ENCODE measurements at places on chromosomes 5 and 9. TPM values are rescaled to one million over a fixed set of nuclear protein-coding genes. Genes with fewer than 3 reads are reported as not detected.

Gene PCDHGB3
- 1.1 TPM for total RNA-seq

Gene ANKRD20A1
- not detected for total RNA-seq

Gene RNF130
- total RNA-seq, result 38.4 TPM

Gene PCDHA4
- total RNA-seq, result under 0.01 TPM

Gene LECT2
- total RNA-seq, result not detected

GRCh38 chr5:31459594-31459993 is 72.3 kb downstream of the DROSHA start:
- DNase-seq, result no peak

DNA sequence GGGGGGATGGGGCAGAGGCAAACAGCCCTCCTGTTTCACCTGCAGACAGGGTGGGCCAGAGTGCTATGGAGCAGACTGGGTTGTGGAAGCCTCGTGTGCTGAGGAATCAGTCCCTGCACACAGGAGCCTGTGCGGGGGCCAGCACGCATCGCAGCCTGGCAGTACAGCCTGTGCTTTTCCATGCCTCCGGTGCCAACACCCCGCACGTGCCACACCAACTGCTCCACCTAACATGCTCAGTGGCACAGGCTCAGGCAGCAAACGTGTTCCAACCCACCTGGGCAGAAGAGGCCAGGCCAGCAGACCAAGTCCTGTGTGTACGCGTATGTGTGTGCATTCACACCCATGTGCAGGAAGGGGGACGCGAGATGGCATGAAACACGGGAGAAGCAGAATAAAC is 37.4 kb upstream of the FBXW11 start:
- DNase-seq, result no peak

GRCh38 chr9:437066-437465 is 222.4 kb downstream of the DOCK8 start:
- DNase-seq, result no peak

DNA sequence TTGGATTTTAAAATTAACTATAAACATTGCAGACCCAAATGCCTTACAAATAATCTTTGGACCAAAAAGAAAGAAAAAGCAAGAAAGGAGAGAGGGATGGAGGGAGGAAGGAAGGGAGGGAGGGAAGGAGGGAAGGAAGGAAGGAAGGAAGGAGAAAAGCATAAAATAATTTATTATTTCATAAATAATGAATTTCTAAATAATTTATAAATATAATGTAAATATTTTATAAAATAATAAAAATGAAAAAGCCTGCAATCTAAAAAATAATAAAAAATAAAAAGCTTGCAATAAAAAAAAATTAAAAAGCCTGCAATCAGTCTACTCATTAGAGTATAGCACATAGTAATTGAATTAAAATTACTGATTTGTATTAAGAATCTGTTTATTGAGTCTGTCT is 614.3 kb downstream of the ISL1 start:
- no peak for DNase-seq

DNA sequence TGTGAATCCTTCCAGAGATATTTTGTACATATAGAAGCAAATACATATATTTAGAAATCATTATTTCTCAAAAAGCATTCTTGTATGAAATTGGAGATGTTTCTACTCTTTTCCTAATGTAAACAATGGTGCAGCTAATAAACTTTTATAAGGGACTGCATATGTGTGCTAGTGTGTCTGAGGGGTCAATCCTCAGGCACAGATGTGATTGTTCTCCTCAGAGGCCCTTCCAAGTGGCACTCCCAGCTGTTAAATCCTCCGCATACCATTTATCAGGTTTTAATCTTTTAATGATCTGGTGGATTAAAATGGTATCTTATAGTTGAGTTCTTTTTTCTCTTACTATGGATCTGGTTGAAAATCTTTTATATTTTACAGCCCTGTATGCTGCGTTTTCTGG is 5.6 kb upstream of the OMD start:
- DNase-seq, result no peak

GRCh38 chr9:108439947-108440346 is 415.8 kb downstream of the ACTL7B start:
- DNase-seq, result peak; percentile 57

DNA sequence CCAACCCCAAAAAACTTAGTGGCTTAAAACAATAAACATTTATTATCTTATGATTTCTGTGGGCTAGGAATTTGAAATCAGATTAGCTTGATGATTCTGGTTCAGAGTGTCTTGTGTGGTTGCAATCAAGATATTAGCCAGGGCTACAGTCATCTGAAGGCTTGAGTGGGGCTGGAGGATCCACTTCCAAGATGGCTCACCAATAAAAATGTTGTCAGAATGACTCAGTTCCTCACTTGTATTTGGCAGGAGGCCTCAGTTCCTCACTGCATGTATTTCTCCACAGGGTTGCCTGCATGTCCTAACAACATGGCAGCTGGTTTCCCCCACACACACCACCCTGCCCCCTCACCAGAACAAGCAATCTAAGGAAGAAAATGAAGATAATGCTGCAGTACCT is 98.2 kb upstream of the NIPBL start:
- DNase-seq, result no peak

DNA sequence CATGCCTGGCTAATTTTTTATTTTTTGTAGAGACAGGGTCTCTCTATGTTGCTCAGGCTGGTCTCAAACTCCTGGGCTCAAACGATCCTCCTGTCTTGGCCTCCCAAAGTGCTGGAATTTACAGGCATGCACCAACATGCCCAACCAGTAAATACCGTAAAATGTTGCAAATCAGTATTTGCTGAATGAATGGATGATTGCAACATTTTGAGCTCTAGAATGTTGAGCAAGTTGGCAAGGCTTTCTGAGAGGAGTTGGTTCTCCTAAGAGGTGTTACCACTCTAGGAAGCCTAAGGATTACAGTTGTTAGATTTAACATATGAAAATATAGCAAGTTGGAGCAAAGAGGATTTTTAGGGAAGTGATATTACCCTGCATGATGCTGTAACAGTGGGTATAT is 15.6 kb upstream of the DMXL1 start:
- DNase-seq, result no peak

DNA sequence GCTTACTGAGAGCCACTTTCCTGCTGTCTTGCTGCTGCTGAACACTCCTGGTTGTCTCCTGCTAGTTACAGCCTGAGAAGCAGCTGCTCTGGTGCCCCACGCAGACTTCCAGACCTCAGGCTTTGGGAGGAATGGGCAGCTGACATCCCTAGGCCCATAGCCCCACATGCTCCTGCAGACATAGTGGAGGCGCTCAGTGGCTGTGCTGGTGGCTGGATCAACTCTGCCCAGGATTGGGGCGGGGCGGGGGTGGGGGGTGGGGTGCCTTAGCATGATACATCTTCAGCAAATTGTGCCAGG is 93.9 kb downstream of the DAB2IP start:
- DNase-seq, result no peak

DNA sequence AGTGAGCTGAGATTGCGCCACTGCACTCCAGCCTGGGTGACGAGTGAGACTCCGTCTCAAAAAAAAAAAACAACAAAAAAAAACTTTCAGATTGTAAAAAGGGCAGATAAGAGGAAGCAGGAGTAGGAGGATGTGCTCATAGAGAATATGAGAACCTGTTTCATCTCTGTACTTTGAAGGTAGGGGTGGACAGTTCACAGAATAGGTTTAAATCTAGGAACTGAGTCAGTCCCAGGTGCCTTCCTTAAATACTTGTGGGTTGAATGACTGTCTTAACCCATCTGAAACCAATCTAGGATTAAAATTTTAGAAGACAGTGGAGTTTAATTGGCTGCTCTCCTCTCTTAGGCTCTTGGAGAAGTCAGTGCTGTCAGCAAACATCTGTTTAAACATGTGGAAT is 12.4 kb downstream of the POLK start:
- DNase-seq, result no peak
